ENCODE measurements at places on chromosomes 6 and 20.

DNA sequence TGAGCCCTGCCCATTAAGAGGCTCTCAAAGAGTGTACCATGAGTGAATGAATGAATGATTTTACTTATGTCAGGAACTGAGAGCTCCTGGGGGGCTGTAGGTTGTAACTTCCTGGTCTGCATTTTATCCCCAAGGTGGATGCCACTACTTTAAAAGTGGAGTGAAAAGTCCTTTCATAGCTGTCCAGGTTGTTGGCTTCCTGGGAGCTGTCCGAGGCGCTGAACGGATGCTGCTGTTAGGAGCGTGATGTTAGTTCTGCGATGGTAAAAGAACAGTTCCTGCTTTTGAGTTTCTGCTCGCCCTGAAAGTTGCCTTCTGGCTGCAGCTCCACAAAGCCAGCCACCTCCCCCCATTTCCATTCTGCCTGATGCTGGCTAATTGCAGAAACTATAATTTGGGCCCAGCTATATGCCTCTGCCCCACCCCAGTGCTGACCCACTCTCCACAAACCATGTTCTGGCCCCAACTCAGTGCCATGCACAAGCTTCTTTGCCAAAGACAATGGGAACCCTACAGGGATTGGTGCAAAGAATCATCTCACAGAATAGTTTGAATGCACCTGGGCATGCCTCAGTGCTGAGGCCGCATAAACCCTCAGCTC is 330.9 kb upstream of the CDH4 start:
- no peak for DNase-seq

DNA sequence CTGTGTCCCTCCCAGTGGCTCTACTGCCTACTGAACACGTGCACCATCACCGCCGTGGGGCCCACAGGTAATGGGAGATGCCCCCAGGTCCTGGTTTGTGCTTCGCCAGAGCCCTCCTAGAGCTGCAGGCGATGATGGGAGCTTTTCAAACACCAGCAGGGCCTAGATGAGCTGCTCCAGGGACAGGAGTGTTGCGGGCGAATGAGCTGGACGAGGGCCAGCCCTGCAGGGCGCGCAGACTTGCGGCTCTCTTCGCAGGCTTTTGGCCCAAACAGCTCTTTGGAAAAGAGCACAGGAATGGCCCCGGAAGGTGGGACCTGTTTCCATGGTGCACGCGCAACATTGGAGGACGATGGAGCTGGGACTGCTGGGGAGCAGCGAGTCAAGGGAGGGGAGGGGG is 409.3 kb upstream of the SULF2 start:
- DNase-seq: no peak

GRCh38 chr20:52481443-52481842 is 289.9 kb upstream of the ZFP64 start:
- DNase-seq: no peak

DNA sequence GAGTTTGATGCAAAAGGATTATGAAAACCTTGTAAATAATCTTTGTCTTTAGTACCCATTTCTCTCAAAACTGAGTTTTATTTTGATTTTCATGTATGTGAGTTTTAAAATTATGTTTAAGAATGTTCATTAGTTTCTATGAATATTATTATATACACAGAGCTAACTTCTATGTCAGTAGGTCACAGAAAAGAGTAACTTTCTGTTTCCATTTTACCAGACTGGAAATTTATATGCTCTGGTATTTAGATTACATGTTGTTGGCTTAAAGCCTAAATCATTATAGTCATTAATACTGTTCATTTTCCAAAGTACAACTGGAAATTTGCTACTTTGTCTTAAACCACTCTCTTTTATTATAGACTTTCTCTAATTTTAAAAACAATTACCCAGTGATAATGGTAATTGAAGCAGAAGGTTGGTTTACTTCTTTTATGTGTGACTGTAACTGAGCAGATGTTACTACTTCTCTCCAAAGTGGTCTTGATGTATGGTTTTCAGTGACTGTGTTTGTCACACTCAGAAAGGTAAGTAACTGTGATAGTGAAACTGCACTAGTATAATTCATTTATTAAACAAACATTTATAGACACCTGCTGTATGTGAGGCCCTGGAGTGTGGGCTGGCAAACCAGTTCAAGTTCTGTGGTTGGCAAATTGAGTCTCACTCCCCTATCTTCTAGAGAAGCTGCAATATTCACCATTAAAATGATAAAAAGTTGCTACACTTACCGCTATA is 13.2 kb downstream of the CRYBG1 start:
- no peak for DNase-seq
